ENCODE measurements at places on chromosomes 4 and X.

- DNase-seq = no peak
These were observed 4.1 kb downstream of the HS6ST2 start for GRCh38 chrX:132954323-132954722.

DNA sequence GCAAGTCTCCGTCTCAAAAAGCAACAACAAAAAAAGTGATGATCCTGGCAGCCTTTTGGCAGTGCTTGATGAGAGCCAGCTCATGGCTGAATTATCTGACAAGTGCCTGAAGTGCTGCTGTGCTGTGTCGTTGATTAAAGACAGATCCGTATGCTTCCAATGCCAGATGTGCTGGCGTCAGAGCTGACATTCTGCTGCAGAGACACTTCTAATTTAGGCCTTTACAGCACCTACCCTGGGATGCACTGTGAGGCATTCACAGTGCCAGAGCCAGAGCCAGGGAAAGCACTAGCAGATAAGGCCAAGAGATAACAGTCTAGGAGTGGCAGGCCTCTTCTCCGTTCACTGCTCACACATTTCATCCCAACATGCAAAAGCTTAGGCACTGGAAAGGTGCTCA lies 995.5 kb downstream of the RAB28 start:
- no peak for DNase-seq

DNA sequence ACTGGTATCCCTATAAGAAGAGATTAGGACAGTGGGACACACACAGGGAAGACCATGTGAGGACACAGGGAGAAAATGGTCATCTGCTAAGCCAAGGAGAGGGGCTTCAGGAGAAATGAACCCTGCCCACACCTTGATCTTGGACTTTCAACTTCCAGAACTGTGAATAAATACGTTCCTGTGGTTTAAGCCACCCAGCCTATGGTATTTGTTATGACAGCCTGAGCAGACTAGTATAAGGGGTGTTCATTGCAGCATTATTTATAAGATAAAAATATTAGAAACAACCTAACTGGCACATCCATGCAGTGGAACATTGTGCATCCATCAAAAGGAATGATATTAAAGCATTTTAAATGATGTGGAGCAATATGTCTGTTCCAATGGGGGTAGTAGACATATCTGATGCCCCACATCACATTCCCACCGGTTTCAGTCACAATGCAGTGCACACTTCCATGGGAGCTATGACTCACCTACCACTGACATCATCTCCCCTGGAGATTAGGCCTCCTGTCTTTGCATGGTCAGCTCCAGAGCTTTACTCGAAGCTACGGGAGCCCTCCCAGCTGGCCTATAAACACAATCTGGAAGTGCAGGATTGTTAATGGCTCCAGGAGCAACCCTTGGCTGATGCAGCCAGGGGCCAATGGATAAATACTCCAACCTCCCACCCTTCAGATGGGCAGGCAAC lies 38.9 kb upstream of the MAMLD1 start:
- DNase-seq = no peak

GRCh38 chrX:10014462-10015354 lies 47.5 kb downstream of the CLDN34 start:
- DNase-seq = peak; percentile 79

DNA sequence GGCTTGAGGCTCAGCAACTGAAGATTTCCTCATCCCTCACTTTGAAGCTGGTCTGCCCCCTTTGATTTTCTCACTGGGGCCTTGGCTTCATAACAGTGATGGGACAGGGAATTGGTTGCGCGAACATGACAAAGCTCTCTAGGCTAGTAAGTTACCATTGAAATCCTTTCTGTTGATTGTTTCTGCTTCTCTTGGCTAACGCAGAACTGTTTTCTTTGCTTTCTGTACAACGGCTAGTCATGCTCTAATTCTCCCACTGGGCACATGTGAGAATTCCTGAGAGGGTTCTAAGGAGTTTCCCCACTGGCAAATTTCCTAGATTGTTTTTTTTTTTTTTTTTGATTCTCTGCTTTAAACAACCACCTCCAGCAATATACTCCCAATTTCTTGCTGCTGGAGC lies 738.6 kb downstream of the PCDH7 start:
- DNase-seq = no peak

DNA sequence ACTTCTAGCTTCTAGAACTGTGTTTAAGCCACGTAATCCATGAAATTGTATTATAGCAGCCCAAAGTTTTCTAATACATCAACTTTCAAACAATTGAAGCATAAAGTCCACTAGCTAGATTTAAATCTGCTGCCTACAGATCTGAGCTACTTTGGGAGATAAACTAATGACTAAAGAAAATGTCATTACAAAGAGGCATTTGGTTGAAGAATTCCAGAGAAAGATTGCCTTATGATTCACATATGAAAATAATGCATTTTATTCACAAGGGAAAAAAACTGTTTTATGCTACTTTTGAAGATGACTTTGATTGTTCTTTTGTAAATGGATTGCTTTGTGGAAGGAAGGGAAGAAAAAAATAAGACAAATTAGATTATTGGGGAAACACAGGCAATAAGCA lies 124.1 kb upstream of the SLIT2 start:
- no peak for DNase-seq

DNA sequence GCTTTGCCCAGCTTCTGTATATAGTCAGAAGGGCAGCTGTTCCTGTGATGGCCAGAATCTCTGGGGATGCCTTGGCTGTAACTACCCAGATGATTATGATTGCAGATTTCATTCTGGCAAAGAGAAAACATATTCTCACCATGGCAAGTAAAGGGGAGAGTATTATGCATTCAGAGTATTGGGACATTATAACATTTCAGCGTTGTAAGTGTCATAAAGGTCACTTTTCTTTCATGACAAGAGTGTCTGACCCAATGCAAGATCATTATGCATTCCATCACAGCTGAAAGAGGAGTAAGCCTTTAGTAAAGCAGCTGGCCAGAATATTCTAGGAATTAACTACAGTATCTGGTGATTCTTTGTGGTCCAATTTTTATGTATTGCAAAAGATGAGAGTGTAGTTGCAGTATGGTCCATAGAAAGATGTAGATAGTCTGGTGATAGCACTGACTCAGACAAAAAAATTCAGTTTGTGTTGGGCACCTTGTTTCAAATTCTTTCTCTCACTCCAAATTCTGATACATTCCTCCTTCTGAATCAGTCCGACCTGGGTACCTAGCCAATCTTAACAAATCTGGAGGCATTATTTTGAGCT lies 2366.3 kb downstream of the PCDH7 start:
- no peak for DNase-seq

DNA sequence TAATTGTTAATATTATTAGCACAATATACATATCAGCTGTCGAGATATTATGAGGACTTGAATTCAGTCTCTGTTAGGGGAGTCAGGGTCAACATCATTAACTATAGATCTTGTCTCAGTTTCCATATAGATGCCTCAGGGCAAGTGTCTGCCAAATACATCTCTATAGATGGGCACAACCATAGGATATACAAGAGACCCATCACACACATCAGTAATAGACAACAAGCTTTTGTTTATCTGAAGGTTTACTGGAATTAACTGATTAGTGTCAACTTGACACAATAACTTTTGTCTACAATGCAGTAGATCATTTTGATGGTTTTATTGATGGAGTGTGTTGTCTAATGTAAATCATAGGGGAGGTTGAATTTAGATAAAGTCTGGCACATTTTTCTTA lies 37.1 kb upstream of the PHOX2B start:
- peak; percentile 33 for DNase-seq

- DNase-seq = no peak
These were observed 3.4 kb upstream of the ITGB1BP2 start for GRCh38 chrX:71298119-71298518.

DNA sequence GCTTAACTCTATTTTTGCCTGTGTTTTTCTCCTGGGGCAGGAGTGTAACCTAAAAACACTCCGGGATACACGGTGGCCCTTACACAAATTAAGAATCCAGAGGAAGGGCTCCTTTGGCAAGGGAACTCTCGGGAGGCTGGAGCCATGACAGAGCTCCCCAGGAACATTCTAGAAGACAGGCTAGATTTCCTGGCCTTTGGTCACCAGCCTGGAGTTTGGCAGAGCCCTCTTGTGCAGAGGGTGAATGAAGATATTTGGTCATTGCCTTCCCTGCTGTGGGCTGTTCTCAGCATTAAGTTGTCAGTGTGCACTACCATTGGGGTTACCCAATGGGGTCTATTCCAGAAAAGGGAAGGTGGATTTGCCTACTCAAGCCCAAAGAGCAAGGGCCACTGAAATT lies 53.8 kb upstream of the LNX1 start:
- no peak for DNase-seq

- peak; percentile 99 for DNase-seq
These were observed 172.3 kb downstream of the SHROOM3 start for GRCh38 chr4:76607266-76607799.

- DNase-seq = no peak
These were observed 32.5 kb downstream of the SORBS2 start for GRCh38 chr4:185779517-185779916.

DNA sequence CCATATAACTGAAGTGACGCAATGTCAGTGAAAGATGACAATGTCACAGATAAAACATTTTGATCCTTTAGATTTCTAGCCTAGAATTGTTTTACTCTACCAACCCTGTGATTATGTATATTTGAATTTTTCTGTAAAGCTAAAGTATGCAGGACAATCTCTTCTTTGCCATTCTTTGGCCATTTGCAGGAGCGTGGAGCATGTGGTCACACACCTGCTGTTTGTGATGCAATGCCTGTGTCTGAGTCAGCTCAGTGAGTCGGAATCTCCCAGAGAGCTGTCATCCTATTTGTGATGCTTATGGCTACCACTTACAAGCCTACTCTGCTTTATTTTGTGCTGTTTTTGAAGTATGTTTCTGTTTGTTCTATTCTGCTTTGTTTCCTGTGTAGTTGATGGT lies 214.5 kb downstream of the NAF1 start:
- DNase-seq = no peak

- no peak for DNase-seq
These were observed 19.2 kb downstream of the PAGE4 start for GRCh38 chrX:49848275-49848674.

GRCh38 chr4:48137846-48138245 lies 3.8 kb upstream of the TXK start:
- no peak for DNase-seq

GRCh38 chr4:88366460-88366859 lies 12.2 kb upstream of the HERC6 start:
- no peak for DNase-seq

- DNase-seq = no peak
These were observed 20.4 kb upstream of the PI4K2B start for GRCh38 chr4:25213347-25213979.

DNA sequence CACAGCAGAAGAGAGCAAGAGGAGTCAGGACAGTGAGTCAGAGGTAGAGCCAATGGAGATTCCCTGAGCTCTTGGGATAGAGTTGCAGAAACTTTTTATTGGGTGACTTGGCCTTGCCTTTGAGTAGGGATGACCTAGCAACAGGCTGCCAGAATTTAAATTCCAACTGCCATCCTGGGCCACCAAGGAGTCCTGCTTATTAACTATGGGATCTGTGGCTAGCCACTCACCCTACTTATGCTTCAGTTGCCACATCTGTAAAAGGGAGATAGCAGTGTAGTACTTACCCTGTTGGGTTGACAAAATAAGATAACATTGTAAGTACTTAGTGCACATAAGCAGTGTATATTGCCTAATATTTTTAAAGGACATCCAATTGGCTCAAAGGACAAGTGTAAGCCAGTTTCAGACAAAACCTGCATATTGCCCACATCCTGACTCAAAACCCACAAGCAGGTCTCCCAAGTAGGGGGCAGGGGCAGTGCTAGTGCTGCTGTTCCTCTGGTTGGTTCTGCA lies 43.5 kb upstream of the TMEM164 start:
- DNase-seq = no peak

DNA sequence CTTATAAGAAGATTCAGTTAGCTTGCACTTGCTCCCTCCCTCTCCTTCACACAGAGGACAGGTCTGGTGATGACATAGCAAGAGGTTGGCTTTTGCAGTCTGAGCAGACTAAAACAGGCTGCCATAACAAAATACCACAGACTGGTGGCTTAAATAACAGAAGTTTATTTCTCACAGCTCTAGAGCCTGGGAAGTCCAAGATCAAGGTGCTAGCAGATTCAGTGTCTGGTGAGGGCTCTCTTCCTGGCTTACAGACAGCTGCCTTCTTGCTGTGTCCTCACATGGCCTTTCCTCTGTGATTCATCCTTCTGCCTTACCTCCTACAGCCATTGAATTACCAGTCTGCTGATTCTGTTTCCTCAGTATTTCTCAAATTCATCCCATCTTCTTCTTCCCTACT lies 13.1 kb downstream of the RP2 start:
- no peak for DNase-seq

- peak; percentile 59 for DNase-seq
These were observed 181.0 kb upstream of the KCNIP4 start for GRCh38 chr4:22129454-22130029.

- no peak for DNase-seq
These were observed 25.8 kb upstream of the AMELX start for GRCh38 chrX:11267425-11267824.

- DNase-seq = no peak
These were observed 53.6 kb downstream of the APOO start for GRCh38 chrX:23854122-23854521.

DNA sequence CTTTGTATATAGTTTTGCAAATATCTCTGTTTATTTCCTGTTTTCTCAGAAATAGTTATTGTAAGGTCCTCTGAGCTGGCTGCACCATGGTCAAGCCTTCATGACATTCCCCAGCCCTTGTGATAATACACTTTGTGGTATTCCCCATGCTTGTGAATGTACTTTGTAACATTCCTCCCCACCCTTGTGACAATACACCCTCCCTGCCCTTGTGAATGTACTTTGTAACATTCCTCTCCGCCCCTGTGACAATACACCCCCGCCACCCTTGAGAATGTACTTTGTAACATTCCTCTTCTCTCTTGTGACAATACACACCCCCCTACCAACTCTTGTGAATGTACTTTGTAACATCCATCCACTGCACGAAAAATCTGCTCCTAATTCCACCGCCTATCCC lies 530.7 kb downstream of the CENPC start:
- DNase-seq = no peak

DNA sequence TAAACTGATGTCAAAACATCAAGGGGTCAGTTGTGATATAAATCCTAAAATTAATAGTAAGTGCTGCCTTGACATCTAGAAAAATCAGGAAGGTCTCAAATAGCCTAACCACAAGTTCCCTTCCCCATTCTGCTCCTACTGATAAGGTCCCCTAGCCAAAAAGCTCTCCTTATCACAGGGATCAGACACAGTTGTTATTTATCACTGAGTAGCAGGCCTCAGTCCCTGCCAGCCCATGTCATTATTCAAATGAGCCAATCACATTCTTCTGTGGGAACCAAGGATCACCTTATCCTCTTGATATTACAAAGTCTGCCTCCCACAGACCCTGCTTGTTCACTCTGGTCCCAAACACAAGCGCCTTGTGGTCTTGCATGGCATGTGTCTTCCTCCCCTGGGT lies 23.3 kb upstream of the TMEM255A start:
- DNase-seq = no peak

Data from HAP-1 (cell line).